ENCODE measurements at places on chromosomes 1 and 21. TPM values are rescaled to one million over a fixed set of nuclear protein-coding genes. Genes with fewer than 3 reads are reported as not detected.

GRCh38 chr1:171137580-171137979 lies 46.9 kb downstream of the FMO3 start:
- no peak for DNase-seq
- H3K27me3 ChIP-seq, result peaks cover 11% of the 10 kb centered on the region
- H3K4me3 ChIP-seq, result no peak overlapping the region

- H3K27me3 ChIP-seq, result peaks cover 72% of the 10 kb centered on the region
- H3K4me1 ChIP-seq, result peaks cover 4% of the 10 kb centered on the region
- DNase-seq, result no peak
- no peak overlapping the region for H3K27ac ChIP-seq
These were observed 128.2 kb upstream of the KIAA0040 start for GRCh38 chr1:175320804-175321203.

TRIM58 gene
- 0.91 TPM for total RNA-seq

GRCh38 chr1:68174738-68175113 lies 57.6 kb downstream of the WLS start:
- DNase-seq, result no peak
- no peaks in the 10 kb centered on the region for H3K27me3 ChIP-seq
- peak overlapping the region; percentile 95 for H3K27ac ChIP-seq
- H3K4me1 ChIP-seq, result peaks cover 48% of the 10 kb centered on the region

DNA sequence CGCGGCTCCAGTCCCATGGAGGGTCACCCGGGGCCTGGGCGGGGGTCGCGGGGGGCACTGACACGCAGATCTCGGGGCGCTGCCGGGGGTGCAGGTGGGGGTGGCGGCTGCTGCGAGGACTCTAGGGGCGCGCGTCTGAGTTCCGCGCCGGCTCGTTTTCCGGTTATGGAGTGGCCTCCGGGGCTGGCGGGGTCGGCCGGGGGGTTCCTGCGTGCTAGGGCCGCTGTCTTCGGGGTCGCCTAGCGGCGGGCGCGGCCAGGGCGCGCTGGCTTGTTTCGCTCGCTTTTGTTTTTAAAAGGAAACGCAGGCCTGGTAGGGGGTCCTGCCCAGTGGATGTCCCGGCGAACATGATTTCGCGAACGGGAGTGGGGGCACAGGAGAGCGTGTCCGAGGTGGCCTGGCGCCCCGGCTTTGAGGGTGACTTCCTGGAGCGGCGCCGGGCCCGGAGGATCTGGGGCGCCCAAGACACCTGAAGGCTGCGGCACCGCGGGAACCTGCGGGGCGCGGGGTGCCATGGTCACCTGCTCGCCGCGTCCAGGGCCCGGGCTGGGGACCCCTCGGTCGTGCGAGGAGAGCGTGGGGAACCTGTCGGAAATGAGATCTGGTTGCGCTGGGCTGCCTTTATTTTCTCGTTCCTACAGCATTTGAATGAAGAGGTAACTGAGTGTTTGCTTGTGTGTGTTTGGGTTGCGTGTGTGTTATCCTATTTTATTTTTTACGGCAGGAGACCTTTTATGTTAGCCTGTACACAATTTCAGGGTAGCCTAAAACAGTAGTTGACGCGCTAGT lies 618 bp downstream of the ETS2 start:
- H3K27me3 ChIP-seq, result no peaks in the 10 kb centered on the region
- no peak for DNase-seq
- H3K4me1 ChIP-seq, result peaks cover 51% of the 10 kb centered on the region
- H3K4me3 ChIP-seq, result peak overlapping the region; percentile 87

GRCh38 chr1:3907031-3907534 lies 7.0 kb upstream of the C1orf174 start:
- H3K4me3 ChIP-seq, result no peak overlapping the region
- H3K27ac ChIP-seq, result no peak overlapping the region
- no peaks in the 10 kb centered on the region for H3K36me3 ChIP-seq
- DNase-seq, result no peak
- H3K27me3 ChIP-seq, result peaks cover 32% of the 10 kb centered on the region

PHC2 gene
- 99.7 TPM for total RNA-seq

DNA sequence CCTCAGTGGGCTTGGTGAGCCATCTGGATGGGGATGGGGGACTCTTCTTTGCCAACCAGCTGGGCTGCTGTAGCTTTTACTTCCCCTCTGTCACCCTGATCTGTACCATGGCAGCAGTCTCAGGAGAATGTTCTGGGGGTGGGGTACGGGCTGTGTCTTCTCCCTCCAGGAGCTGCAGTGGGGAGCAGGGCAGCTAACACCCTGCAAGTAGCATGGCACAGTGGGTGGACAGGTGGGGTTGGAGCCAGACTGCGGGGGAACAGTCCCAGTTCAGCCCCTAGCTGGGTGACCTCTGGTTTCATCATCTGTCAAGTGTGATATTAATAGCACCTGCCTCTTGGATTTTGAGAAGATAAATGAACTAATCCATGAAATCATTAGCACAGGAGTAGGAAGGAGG lies 3.1 kb downstream of the NFASC start:
- DNase-seq, result no peak
- H3K27ac ChIP-seq, result no peak overlapping the region
- no peaks in the 10 kb centered on the region for H3K4me1 ChIP-seq

- no peak overlapping the region for H3K27ac ChIP-seq
- H3K4me3 ChIP-seq, result no peak overlapping the region
- no peaks in the 10 kb centered on the region for H3K27me3 ChIP-seq
- H3K36me3 ChIP-seq, result no peaks in the 10 kb centered on the region
These were observed 29.6 kb upstream of the PRRX1 start for GRCh38 chr1:170634293-170634692.

- peaks cover 3% of the 10 kb centered on the region for H3K36me3 ChIP-seq
- no peaks in the 10 kb centered on the region for H3K27me3 ChIP-seq
- H3K4me3 ChIP-seq, result no peak overlapping the region
- peaks cover 33% of the 10 kb centered on the region for H3K4me1 ChIP-seq
- no peak for DNase-seq
These were observed 861.0 kb downstream of the USP25 start for GRCh38 chr21:16590641-16591292.

Measured in mesothelial cell of epicardium (in vitro differentiated cells).